ENCODE measurements at places on chromosomes 4 and X.

DNA sequence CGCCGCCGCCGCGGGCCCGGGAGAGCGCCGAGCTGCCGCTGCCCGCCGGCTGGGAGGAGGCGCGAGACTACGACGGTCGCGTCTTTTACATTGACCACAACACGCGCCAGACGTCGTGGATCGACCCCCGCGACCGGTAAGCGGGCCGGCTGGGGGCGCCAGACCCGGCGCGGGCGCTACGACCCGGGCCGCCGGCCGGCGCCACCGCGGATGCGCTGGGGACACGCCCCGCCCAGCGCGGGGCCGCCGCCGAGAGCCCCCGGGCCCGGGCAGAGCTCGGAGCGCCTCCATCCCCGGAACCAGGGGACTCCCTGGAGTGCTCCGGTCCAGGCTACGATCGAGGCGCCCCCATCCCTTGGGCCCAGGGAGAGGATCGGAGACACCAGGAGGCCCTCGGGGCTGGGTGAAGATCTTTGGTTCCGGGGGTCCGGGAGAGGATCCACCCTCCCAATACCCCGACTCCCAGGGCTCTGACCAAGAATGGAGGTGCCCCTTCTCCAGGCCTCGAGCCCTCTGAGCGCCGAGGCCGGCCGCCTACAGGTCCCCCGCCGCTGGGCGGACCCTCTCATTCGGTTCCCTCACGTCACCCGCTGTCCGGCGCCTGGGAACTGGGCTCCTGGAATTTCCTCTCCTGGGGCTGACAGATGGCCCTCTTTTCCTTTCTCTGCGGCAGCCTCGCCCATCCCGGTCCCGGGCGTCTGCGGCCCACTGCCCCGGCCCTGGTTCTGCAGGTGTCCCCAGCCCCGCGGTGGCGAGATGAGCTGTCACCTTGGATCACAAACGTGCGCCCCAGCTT lies 48.8 kb downstream of the CLDN34 start:
- DNase-seq = no peak

GRCh38 chr4:1973218-1973617 lies 35.6 kb downstream of the NELFA start:
- DNase-seq = no peak

GRCh38 chr4:8272472-8273428 lies 3.2 kb downstream of the HTRA3 start:
- DNase-seq = no peak

GRCh38 chrX:131783555-131784308 lies 239.4 kb upstream of the STK26 start:
- no peak for DNase-seq

DNA sequence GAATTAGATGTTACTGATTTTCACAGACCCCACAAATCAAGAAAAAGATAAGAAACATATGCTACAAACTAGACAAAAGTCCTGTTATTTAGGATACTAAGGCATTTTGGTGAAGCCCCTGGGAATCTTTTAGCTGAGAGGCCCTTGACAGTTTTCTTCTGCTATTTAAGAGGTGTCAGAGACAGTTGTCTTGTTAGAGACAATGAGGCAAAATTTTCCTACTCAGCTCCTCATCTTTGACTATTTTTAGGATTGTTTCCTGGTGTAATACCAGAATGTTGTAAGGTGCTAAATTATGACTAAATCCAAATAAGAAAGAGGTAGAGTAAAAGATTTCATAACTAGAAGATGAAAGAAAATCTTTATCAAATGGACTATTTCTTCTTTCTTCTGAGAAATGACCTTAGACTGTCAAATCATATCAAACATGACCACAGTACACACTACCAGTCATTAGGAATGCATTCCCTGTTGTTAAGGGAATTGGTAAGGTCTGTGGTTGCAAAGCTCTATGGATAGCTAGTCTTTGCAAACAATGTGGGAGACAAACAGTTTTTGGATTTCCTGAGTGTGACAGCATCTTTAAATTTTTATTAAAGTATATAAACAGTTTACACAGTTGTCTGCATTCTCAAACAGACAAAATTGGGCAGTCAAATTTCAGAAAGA lies 926.1 kb downstream of the ADGRL3 start:
- DNase-seq = no peak

GRCh38 chr4:77174426-77174825 lies 17.4 kb downstream of the CCNG2 start:
- no peak for DNase-seq

GRCh38 chrX:17768997-17769396 lies 31.7 kb downstream of the SCML1 start:
- no peak for DNase-seq

GRCh38 chr4:32215277-32215676 lies 1495.1 kb downstream of the PCDH7 start:
- DNase-seq = no peak
